Esophagus mucosa (tissue), 1 donor: ENCODE measurements at places on chromosomes 4 and X. TPM values are rescaled to one million over a fixed set of nuclear protein-coding genes. Genes with fewer than 3 reads are reported as not detected.
A peak's percentile ranks its signal among the peaks of the same experiment; 100 is the strongest.

CHIC1 gene
- total RNA-seq: 1.8 TPM

DNA sequence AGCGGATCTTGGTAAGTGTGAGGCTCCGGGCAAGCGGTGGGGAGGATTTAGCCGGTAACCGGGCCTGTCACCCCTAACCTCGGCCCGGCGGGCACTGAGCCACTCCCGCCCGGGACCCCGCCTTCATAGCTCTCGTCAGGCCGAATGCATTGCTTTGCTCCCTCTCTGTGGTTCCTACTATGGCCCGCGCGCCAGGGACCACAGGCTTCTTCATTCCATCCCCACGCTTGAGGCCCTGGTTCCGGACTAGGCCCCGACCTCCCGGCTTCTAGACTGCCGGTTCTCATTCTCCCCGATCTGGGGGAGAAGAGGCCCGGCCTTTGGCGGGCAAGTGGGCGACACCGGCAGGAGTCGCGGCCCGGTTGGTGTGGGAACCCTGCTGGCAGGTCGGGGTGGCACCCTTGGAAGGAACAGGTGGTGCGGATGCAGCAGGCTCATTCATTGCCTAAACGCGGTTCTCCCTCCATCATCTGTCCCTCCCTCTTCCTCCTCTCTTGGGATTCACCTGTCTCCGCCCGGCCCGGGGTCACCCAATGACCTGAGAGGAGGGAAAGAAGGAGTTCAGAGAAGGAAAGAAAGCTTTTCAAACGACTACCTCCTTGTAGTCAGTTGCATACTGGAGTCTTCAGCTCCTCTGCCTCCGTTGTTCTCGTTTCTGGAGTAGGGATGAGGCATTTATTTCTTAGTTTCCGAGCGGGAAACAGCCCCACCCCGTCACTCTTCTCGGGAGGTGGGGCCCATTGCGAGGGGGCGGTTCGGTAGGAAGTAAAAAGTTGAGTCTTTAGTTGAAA is at the start of gene NDUFC1:
Gene NDUFC1, minus strand, starts transcription at position 657 of the 791 bp plus-strand sequence. CDS start 6,679 bp downstream, outside the sequence.
- ATAC-seq: peak; percentile 58

DNA sequence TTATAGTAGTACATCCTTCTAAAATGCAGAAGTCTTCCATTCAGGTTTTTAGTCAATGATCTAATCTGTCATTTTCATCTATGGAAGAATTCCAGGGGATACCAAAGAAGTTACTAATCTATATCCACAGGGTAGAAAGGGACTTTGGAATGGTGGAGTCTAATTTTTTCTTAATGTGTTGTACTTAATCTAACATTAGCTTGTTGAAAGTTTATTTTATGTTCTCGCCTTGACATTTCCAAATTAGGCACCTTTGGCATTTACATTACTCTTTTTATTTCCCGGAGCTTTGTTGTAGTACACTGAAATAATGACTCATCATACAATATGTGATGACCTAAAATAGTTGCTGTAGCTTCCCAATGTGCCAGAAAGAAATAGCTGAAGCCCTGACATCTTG is 91.5 kb downstream of the HTR2C start:
- no peak for ATAC-seq

- no peak for ATAC-seq
These were observed 15.8 kb downstream of the SCD5 start for GRCh38 chr4:82782626-82783345.

PNCK gene
- total RNA-seq: 1.00 TPM

SAT1 gene
- total RNA-seq: 272 TPM
